ENCODE measurements at places on chromosomes 6 and 20.
A peak's percentile ranks its signal among the peaks of the same experiment; 100 is the strongest.

DNA sequence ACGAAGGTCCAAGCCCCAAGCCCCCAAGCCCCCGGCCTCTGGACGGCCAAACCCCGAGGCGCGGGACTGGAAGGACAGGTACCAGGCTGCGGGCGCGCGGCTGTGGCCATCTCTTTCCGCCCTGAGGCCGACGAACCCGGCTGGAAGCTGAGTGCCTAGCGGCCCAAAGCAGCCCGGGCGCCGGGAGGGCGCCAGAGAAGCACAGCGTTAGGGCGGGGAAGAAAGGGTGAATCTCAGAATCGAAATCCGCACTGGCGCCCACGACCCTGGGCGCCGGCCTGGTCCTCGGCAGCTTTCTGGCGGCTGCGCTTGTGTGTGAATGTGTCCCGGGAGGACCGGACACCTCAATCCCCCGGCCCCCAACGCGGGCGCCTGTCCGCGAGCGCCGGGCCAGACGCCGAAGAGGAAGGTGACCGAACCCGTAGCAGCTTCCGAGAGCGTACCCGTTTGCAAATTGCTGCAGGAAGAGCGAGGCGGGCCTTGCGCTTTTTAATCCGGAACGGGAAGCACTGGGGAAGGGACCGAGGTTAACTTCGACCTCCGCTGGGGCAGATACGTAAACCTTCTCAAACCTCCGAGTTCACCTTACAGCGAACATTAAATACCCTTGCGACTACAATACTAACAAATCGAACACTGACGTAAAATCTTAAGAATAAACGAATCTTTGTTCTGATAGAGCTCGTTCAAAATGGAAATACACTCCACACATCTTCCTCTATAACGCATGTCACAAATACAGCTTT, 2.9 kb downstream of the NRN1 start:
- peak; percentile 62 for DNase-seq

- no peak for DNase-seq
Measured at GRCh38 chr6:92748131-92748530, 671.2 kb downstream of the EPHA7 start.

GRCh38 chr20:60540591-60540990, 582.4 kb downstream of the CDH26 start:
- DNase-seq: no peak

GRCh38 chr20:5085380-5085779, 34.4 kb downstream of the PCNA start:
- peak; percentile 64 for DNase-seq

GRCh38 chr6:1792989-1793388, 183.3 kb downstream of the FOXC1 start:
- no peak for DNase-seq
